ENCODE measurements at places on chromosomes 1 and 21.

DNA sequence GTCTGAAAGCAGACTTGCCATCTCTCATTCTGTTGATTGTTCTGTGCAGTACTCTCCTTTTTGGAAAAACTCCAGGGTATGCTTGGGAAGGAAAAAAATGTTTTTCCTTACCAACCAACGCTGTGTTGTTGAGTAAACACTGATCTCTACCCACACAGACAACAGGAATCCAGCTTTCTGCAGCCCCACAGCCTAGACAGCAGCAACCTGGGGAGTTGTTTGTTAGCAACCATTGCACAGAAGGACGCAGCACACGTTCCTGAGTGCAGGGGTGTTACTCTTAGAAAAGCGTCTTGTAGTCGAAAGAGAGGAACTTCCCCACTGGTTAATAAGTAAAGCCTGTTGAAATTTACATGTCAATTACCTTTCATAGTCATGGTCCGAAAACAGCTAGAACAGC, 56.6 kb downstream of the SMYD2 start:
- no peak for DNase-seq

- DNase-seq, result no peak
These were observed 34.4 kb upstream of the SLC30A1 start for GRCh38 chr1:211613108-211613947.

DNA sequence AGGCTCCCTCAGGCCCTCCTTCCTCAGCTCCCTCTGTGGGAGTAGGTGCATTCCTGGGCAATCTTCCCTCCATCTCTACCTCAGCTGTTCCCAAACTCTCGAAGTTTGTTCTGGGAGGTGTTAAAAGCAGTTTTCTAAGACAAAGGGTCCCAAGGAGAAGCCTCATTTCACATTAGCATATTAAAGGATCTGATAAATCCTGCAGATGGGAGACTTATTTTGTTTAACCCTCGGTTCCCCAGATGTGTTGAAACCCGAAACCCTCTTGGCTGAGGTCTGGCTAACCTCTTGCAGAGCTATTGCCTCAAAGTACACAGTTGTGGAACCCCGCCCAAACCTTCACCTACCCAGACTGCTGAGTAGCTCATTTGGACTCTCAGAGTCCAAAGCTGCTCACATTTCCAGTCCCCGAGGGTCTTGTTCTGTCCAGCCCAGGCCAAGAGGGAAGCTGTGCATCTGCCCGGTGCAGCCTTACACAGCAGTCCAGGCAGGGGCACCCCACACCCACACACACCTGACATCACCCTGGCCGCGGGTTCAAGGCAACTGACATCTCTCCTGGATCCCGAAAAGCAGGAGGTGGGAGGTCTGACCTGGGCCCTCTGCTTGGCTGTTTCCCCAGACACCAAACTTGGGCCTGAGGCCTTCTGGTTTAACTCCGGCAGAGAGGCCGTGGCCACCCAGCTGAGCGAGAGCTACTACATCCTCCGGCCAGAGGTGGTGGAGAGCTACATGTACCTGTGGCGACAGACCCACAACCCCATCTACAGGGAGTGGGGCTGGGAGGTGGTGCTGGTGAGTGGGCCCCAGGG, 19.5 kb upstream of the SELENON start:
- no peak for DNase-seq

GRCh38 chr1:40257313-40257687, 736 bp upstream of the ZMPSTE24 start:
- DNase-seq, result no peak

DNA sequence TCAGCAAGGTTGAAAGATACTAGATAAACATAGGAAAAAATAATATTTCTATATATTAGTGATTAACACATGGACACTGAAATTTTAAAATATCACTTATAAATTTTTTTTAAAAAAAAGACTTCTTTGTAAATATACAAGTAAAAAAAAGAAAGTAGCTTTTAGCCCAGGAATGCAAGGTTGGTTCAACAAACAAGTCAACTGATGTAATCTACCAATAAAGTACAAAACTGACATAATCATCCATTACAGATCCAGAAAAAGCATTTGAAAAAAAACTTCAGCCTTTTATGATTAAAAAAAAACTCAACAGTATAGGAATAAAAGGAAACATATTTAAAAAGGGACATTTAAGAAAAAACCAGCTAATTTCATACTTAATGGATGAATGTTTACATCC, 48.4 kb downstream of the TRMT1L start:
- DNase-seq, result no peak

DNA sequence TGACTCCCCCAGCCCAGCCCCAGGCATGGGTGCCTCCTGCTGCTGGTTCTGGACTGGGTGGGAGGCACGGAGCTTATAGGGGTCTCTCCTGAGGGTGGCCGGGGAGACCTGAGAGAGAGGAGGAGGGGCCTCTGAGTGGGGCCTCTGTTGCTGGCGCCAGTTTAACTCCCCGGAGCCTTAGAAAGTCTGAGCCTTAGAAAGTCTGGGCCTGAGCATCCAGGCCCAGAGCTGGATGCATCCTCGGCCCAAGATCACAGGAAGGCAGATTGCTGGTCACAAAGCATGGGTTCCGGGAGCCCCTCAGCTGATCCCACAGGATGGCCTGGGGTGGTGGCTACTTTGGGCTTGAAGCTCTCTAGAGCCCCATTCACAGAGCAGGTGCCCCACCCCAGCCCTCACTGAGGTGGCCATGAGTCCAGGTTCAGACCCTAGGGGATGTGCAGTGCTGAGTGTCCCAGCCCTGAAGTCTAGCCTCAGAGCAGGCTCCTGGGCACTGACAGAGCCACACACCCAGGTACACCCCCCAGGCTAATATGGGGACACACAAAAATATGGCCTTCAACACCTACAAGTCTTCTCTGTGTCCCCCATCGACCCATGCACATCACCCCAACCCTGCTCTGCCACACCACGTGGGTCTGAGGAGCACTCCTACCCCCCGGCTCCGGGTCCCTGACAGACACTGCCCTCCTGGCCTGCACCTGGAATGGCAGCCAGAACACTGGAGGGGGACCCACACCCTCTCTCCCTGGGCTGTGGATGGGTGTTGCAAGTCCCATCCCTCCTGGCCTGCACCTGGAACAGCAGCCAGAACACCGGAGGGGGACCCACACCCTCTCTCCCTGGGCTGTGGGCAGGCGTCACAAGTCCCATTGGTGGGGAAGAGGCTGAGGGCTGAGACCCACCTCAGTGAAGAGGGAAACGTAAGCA, 9.7 kb downstream of the PLA2G2F start:
- no peak for DNase-seq

- no peak for DNase-seq
These were observed 1353.9 kb downstream of the NCAM2 start for GRCh38 chr21:22352088-22352487.

DNA sequence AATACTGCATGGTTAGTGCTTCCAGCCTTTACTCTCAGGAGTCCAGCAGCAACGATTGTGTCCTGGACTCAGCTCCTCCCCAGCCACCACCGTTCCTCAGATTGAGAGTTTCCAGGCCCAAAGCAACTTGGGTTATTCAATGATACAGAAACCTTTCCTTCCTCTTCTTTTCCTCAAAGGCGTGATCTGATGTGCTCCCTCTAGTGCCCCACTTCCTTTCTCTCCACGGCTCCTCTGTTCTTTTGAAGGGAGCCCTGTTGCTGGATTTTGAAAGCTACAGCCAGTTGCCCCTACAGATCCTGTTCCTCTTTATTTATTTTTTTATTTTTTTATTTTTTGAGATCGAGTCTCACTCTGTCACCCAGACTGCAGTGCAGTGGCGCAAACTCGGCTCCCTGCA, 14.1 kb downstream of the CRP start:
- no peak for DNase-seq

GRCh38 chr1:186715887-186716809, 35.9 kb upstream of the PTGS2 start:
- DNase-seq, result no peak

DNA sequence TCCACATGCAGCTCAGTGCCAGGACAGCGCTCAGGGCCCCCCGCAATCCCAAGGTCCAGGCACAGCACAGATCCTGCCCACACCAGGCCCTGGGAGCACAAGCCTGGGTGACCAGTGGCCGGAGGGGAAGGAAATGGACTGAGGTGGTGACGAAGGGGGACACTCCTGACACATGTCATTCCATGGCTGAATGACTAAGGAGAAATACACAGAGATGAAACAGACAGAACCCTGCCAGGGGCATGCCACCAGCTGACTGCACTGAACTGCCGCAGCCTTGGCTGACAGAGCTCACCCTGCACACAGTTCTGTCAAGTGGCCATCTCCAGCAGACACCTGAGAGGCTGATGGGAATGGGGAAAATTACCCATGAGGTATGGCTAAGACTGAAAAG, 56.1 kb downstream of the HSF2BP start:
- DNase-seq, result no peak

- DNase-seq, result no peak
These were observed 45.8 kb downstream of the CLDN14 start for GRCh38 chr21:36434144-36434543.

- DNase-seq, result no peak
These were observed 840.4 kb downstream of the USP25 start for GRCh38 chr21:16570171-16570570.

GRCh38 chr1:39084191-39084590, 58.0 kb downstream of the NDUFS5 start:
- DNase-seq, result no peak

Measured in stimulated activated CD4-positive, alpha-beta T cell treated with anti-CD3 and anti-CD28 coated beads, Interleukin-2, amount 100 ng/mL, for 48 hours (primary cell).